ENCODE measurements at places on chromosomes 6 and 20.
A peak's percentile ranks its signal among the peaks of the same experiment; 100 is the strongest.

GRCh38 chr6:166691199-166691598, 64.1 kb upstream of the RPS6KA2 start:
- DNase-seq = no peak

DNA sequence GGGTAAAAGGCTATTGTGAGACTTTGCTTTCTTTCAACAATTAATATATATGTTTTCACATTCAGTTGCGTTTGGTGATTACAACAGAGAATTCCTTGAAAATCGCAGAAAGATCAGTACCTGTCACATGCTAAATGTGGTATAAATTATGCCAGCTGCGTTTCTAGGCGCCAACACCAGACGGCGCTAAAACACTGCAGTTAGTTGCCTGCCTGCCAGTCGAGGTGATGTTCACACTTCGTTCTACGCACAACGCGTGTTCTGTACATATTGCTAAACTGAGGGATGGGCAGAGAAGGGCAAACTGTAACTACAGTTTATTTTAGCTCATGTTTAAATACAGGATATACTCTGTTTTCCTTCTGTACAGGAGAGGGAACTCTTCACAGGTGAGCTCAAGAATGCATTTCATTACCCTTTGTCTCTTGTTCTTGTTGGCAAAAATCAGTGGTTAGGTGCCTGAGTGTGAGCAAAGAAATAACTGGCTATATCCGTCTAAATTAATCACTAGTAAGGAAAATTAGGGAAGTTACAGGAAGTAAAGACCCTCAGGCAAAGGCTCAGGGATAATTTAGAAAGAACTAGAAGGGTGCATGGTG, 100.1 kb upstream of the RGS17 start:
- no peak for DNase-seq

DNA sequence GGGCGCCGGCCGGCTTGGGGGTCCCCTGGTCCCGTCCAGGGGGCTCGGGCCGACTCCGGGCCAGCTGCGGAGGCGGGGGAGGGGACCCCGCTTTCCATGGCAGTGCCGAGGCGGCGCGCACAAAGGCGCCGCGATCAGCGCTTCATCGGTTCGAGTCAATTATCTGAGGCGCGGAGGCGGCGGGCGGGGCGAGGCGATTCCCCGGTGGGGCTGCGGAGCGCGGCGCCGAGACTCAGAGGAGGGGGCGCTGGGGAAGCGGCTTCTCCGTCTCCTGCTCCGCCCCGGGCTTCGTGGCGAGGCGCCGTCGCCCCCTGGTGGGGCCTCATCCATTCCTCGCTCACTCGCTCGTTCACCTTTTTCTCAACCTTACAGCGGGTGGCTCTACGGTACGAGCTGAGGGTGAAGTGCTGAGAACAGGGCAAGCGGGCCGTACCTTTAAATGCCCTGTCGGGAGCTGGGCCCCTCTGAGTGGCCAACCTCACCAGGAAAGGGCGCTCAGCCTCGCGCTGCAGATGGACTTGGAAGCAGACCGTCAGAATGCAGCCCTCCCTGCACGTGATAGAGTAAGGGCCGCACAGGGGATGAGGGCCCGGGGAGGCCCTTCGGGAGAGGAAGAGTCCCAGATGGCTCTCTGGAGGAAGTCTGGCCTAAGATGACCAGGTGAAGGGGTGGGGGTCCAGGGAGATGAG, 39.9 kb downstream of the SLC52A3 start:
- DNase-seq = peak; percentile 29

GRCh38 chr6:144156991-144157390, 6.7 kb downstream of the STX11 start:
- no peak for DNase-seq

- DNase-seq = no peak
Observed at GRCh38 chr6:112037783-112038216, 16.1 kb upstream of the CCN6 start.

DNA sequence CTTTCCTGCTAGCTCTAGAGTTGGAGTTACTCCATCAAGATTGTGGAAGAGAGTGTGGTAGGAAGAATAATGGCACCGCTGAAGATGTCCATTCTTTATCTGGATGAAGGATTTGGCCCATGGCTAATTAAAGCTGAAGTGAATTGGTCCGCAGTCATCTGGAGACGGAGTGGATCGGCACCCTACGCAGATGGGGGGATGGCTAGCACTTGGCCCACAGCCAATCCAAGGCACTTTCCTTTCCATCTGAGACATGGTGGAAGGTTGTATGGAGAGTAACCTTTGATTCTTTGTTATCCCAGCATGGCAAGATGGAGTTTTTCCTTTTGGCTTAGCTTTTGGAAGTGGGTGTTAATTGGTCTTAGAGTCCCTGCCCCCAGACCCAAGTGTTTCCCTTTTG, 88.3 kb downstream of the JPH2 start:
- no peak for DNase-seq

DNA sequence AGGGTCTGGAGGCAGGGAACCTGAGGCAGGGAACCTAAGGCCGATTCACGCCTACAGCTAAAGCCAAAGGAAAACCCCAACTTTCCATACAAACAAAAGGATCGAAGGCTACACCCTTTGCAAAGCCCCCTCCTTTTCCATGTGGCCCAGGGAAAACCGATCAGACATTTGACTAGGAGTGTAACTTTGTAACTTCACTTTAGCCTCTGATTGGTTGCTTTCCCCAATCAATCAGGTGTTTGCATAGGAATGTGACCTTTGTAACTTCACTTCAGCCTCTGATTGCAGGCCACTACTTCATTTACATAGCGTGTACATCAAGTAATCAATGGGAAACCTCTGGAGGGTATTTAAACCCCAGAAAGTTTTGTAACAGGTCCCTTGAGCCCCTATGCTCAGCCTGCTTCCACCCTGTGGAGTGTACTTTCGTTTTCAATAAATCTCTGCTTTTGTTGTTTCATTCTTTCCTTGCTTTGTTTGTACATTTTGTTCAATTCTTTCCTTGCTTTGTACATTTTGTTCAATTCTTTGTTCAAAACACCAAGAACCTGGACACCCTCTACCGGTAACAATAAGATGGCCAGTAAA, 43.3 kb downstream of the CHD6 start:
- DNase-seq = no peak

- no peak for DNase-seq
Observed at GRCh38 chr6:4656106-4656505, 120.1 kb upstream of the CDYL start.

GRCh38 chr6:52399511-52400312, 20.4 kb upstream of the EFHC1 start:
- DNase-seq = no peak

DNA sequence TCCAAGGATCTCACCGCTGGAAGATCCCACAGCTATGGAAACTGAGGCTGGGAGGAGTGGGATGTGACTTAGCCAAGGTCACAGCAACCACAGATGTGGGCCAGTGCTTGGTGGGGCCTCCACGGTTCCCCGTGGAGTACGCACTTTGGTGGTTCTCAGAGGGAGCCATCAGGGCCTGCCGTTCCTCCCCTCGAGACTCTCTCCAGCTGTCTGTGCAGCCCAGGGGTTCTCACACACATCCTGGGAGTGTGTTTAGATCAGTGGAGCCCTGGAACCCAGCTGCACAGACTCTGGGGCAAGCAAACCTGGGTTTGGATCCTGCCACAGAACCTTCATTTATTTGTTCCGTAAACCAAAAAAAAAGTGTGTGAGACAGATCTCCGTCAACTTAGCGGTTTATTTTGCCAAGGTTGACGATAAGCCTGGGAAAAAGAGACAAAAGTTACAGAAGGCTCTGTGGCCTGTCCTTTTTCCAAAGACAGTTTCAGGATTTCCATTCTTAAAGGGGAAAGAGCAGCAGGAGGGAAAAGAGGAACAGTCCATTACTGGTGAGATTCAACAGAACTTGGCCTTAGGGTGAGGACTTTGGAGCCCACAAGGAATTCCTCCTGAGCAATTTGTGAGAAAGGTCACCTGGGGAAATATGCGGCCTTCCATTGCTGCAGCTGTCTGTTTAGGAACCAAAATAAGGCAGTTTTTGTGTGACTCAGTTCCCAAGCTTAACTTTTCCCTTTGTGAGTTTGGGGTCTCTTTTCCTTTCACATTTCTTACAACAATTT, 13.6 kb upstream of the MYMX start:
- no peak for DNase-seq

DNA sequence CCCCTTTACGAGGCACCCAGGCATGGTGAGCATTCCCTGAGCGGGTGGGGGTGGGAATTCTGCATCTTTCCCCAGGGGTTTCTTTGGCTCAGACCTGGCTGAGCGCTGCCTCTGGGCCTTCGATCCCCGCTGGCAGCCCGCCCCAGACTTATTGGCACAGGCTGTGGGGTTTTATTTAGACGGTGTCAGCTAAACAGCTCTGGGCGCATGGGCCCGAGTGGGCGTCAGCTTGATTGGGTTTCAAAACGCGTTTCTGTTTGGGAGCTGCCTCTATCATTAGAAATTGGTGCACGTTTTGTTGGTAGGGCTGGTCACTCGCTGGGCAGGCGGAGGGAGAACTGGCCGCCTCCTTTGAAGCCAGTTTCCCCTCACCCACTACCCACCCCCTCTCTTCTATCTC, 21.0 kb downstream of the PMEPA1 start:
- no peak for DNase-seq

- DNase-seq = no peak
Observed at GRCh38 chr6:31094389-31094881, 17.9 kb downstream of the C6orf15 start.

DNA sequence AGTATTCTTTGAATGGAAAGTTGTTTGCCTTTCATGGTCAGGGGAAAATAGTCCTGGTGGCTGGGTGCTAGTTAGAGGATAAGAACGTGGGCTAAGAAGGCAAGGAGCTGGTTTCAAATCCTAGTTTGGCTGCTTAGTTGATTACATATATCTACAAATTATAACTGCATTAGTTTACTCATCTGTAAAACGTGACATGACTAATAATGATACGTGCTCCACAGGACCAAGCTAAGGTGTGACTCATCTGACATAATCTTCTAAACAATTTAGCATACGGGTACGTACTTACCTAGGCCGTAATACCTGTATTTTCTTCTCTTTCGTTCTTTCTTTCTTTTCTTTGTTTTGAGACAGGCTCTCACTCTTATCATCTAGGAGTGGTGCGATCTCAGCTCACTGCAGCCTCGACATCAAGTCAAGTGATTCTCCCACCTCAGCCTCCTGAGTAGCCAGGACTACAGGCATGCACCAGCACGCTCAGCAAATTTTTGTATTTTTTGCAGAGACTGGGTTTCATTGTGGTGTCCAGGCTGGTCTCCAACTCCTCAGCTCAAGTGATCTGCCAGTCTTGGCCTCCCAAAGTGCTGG, 1274.2 kb upstream of the GJE1 start:
- DNase-seq = no peak

DNA sequence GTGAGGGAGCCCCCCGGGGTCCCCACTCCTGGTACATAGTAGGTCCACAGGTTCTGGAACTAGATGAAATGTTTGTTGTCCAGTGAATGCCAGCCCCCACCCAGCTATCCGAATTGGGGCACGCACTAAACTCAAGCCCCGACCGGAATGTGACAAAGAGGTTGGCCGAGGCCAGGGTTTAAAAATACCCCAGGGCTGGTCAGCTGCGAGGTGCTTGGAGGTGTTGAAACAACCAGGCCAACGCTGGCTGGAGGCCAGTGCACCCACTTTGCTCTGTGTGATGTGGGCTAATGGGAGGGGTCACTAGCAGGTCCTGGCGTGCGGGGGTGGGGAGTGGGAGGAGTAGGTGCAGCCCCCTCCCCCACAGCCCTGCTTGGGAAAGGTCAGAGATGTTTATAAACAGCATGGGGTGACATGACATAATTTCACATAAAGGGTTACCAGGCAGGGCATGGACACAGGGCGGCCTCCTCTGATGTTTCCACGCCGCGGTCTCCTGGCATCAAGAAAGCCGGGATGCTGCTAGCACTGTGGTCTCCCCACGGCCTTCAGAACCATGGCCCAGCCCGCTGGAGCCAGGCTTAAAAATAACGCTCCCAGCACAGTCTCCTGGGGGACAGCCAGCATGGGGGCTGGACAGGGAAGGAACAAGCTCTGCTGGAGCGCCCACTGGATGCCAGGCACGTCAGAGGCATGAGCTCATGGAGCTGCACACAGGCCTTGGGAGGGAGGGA, 111.2 kb upstream of the PTPN1 start:
- no peak for DNase-seq

DNA sequence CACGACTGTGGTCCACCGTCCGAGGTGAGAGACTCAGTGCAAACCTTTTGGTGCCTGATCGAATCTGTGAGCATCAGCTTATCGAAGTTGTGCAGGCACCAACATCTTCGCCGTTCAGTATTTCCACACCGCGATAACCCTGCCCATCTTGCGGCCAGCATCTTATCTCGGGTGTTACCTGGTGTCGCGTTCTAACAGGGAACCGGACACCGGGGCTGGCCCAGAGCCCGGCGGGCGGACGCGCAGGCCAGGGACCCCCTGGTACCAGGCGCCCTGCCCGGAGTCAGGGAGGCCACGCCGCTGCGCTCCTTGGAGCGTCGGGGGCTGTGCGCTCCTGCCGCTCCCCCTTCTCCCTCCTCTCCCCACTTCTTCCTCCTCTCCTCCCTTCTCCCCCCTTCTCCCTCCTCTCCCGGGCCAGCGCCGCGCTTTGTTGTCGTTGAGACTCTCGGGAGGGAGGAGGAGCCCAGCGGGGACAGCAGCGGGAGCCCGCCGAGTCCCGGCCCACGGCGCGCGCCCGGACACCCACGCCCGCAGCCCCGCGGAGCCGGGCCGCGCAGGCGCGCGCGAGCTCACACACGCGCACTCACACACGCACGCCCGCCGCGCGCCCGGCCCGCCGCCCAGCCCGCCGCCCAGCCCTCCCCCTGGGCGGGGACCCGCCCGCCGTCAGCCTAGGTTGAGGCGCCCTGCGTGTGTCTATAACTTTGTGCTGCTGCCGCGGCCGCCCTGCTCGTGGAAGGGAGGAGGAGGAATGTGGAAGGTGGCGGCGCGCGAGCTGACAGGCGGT, 1.4 kb upstream of the FOXO3 start:
- peak; percentile 70 for DNase-seq

DNA sequence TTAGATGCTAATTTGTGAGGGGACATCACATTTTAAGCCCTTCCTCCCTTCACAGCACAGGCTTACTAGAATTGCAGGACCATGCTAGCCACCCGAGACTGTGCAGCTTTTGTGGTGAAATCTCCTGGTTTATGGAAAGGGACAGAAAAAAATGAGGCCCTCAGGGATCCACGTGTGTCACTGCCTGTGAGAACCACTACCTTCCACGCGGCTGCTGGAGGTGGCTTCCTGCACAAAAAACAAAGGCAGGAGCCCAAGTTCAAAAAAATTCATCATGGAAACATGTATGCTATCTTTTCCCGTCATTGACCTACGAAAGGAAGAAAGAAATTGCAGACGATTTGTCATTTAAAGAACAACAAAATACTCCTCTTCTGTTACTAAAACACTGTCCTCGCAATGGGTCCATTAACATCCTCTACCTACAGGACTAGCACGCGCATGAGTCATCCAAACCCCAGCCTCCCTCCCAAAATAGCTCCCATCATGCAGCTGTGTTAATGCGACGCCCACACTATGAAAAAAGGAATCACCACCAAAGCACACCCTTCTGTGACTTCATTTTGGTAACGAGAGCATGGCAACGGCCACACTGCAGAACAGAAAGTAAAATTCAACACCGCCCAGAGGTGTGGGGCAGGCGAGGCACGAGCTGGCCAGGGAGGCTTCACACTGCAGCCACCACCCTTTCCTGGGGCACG, 45.7 kb downstream of the RAMACL start:
- DNase-seq = peak; percentile 42

- DNase-seq = no peak
Observed at GRCh38 chr20:40808936-40809335, 119.9 kb upstream of the MAFB start.

GRCh38 chr6:163600331-163600730, 185.8 kb downstream of the QKI start:
- no peak for DNase-seq
